Activated CD4-positive, alpha-beta T cell treated with anti-CD3 and anti-CD28 coated beads for 36 hours (primary cell): ENCODE measurements at places on chromosomes 7 and 10. TPM values are rescaled to one million over a fixed set of nuclear protein-coding genes. Genes with fewer than 3 reads are reported as not detected.

GRCh38 chr7:125661006-125661405 is 731.4 kb upstream of the POT1 start:
- DNase-seq: no peak

DNA sequence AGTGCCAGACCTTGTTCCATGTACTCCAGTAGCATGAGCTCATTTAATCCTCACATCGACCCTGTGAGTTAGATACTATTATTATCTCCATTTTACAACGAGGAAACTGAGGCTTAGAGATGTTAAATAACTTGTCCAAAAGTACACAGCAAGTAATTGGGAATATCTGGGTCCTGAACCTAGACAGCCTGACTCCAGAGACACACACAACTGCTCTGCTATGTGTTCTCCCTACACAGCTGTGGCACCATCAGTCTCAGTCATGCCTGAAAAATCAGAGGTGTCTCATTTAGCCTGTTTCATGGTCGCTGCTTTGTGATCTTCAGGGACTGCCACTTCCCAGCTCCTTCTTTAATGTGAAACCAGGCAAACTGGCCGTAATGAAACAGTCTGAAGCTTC is 56.5 kb downstream of the COL1A2 start:
- DNase-seq: no peak

DNA sequence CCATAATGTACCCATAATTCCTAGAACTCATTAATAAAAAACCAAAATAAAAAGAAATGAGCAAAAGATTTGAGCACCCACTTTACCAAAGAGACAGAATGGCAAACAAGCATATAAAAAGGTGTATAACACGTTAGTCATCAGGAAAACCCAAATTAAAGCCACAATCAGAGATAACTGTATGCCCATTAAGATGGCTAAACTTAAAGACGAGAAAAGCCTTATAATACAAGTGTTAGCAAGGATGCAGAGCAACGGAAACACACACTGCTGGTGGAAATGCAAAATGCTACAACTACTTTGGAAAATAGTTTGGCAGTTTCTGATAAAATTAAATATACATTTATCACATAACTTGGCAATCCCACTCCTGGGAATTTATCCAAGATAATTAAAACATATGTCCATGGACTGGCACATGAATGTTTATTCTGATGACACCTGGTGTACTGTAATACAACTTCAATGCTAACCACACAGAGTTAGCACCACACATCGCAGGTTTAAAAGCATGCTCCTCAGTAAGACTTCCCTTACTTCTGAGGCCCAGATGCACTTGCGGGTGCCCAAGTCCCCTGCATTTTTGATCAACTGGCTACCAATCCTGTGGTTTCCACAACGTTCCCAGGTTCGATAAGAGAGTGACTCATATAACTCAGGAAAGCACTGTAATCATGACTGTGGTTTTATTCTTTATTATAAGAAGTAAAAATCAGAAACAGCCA is 158.6 kb downstream of the SNX13 start:
- no peak for DNase-seq

- DNase-seq: no peak
Measured at GRCh38 chr10:55747244-55747643, 613.8 kb downstream of the ZWINT start.

GRCh38 chr10:35192645-35193249 is 66.1 kb downstream of the CREM start:
- no peak for DNase-seq

DNA sequence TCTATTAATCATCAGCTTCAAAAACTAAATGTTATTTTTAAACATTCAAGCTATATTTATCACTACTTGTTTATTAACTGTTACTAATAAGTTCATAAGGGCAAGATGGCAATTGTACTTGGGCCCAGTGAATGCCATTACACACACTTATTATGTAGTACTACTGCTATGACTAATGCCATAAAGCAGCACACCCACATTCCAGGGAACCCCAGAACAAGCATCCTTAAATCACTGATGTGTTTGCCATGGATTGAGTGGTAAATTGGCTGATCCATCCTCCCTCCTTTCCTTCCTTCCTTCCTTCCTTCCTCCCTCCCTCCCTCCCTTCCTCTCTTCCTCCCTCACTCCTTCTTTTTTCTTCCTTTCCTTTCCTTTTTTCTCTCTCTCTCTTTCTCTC is 37.4 kb upstream of the RSU1 start:
- no peak for DNase-seq

GRCh38 chr7:42561797-42562196 is 324.8 kb upstream of the GLI3 start:
- DNase-seq: no peak

- DNase-seq: no peak
Measured at GRCh38 chr7:154587792-154588191, 415.1 kb downstream of the PAXIP1 start.

- peak; percentile 83 for DNase-seq
Measured at GRCh38 chr10:23067939-23068775, 27.2 kb upstream of the MSRB2 start.

DNA sequence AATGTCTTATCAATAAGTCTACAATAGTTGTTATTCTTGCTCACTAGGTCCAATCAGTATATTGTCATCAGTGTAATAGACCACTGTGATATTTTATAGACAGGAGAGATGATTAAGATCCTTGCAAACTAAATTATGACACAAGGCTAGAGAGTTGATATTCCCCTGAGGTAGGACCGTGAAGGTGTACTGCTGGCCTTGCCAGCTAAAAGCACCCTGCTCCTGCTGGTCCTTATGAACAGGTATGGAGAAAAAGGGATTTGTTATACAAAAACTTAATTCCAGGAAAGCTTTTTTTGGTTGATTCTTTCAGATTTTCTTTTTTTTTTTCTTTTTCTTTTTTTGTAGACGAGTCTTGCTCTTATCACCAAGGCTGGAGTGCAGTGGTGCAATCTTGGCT is 16.8 kb upstream of the TMEM213 start:
- no peak for DNase-seq

Gene TMEM139
- total RNA-seq: 1.2 TPM

DNA sequence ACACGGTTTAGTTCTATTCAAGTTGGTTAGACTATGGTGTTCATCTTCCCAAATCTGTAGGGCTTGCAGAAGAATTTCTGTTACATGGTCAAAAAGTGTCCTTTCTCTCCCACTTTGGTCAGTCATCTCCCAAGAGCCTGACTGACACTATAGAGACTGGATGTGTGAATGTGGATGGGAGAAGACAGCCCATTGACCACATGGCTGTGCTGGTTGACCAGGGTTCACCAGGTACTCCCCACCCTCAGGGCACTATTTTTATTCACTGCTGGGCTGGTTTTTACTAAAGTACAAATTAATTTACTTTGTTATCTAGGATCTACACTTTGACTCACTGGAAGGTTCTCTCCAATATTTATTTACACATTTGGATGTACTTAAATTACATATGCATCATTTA is 2.3 kb downstream of the ZNF804B start:
- no peak for DNase-seq

- no peak for DNase-seq
Measured at GRCh38 chr10:29257106-29257783, 31.6 kb upstream of the LYZL1 start.
